Cerebellar nuclear complex (tissue), 1 donor: ENCODE measurements at places on chromosomes 13 and 19.

- DNase-seq, result no peak
Measured at GRCh38 chr19:7705387-7706187, 3.7 kb upstream of the FCER2 start.

DNA sequence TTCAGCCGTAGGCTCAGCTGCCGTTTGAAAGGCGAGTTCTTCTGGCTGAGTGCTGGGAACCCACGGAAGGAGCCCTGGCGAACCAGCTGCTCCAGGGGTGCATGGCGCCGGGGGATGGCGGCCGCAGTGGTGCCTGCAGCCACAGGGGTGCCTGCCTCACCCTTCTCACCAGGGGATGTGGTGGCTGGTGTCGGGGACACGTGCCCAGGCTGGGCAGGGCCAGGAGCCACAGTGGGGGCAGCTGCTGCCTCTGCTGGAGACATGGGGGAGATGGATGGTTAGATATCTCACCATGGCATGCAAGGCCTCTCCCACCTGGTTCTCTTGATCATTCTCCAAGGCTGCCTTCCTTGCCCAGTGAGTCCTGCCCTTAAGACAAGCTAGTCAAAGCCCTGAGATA lies 17.1 kb downstream of the NUMBL start:
- no peak for DNase-seq

- DNase-seq, result no peak
Measured at GRCh38 chr13:47112205-47112902, 215.5 kb upstream of the HTR2A start.

GRCh38 chr19:50222691-50223438 lies 19.4 kb downstream of the MYH14 start:
- no peak for DNase-seq

- DNase-seq, result no peak
Measured at GRCh38 chr13:24147570-24147963, 13.0 kb upstream of the SPATA13 start.

- no peak for DNase-seq
Measured at GRCh38 chr19:29876414-29876813, 64.6 kb downstream of the CCNE1 start.

DNA sequence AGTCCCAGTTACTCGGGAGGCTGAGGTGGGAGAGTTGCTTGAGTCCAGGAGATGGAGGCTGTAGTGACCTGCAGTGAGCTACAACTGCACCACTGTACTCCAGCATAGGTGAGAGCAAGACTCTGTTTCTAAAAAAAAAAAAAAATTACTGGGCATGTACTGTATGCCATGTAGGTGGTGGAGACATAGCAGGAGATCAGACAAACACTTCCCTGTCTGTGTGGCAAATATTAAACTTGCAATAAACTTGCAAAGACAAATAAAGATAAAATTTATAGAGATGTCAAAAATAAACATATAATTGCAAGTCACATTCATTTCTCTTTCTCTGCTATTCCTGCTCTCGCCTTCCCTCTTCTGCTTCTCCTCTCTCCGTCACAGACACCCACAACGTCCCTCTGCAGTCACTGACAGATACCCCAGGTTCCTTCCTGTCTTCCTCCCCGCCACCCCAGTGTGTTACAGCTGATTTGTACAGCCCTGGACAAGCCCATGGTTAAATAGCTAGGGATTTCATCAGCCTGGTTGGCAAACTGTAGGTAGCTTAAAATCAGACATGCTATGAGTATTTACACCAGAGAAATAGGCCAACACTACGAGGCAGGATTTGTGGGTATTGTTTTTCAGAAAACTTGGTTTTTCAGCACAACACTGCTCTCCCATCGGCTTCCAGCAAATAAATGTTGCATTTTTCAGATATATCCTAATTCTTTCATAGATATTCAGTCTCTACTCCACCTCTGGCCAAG lies 1.3 kb upstream of the CD177 start:
- DNase-seq, result no peak

DNA sequence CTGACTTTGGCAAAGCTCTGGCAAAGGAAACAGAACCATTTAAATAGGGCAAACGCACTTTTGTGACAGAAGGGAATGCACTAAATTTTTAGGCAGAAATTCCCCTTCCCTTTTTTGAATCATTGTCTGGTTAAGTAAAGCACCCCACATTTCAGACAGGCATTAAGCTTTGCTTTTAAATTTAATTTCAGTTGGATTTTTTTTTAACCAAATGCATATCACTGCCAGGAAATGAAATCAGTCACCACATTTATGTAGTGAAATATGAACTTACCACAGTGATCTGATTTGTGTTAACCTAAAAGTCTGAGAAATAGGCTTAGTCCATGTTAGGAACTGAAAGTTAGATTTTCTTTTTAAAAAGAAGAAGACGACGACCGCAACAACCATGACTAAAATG lies 10.8 kb downstream of the GPR183 start:
- DNase-seq, result no peak

GRCh38 chr19:872266-872951 lies 12.9 kb downstream of the CFD start:
- DNase-seq, result no peak

DNA sequence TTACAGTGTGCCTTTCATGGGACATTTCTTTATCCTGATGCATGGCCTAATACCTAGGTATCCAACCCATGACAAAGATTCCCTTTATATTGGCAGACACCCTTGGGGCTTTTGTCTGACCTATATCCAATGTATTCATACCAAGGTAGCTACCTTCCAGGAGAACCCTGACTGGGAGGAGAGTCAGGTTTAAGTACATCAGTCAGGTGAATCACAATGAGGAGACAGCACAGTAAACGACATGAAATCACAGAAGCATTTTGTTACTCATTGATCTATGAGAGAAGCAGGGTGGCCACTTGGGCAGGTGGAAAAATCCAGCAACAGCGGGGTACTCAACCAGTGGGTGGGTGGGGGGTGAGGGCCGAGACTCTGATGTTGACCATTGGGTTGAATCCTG lies 527.4 kb upstream of the ATXN8OS start:
- no peak for DNase-seq

- DNase-seq, result no peak
Measured at GRCh38 chr19:38649305-38650171, 2.1 kb downstream of the ACTN4 start.
